ENCODE measurements at places on chromosomes 11 and 22.

GRCh38 chr11:1326435-1327063 lies 17.1 kb upstream of the TOLLIP start:
- no peak for DNase-seq

DNA sequence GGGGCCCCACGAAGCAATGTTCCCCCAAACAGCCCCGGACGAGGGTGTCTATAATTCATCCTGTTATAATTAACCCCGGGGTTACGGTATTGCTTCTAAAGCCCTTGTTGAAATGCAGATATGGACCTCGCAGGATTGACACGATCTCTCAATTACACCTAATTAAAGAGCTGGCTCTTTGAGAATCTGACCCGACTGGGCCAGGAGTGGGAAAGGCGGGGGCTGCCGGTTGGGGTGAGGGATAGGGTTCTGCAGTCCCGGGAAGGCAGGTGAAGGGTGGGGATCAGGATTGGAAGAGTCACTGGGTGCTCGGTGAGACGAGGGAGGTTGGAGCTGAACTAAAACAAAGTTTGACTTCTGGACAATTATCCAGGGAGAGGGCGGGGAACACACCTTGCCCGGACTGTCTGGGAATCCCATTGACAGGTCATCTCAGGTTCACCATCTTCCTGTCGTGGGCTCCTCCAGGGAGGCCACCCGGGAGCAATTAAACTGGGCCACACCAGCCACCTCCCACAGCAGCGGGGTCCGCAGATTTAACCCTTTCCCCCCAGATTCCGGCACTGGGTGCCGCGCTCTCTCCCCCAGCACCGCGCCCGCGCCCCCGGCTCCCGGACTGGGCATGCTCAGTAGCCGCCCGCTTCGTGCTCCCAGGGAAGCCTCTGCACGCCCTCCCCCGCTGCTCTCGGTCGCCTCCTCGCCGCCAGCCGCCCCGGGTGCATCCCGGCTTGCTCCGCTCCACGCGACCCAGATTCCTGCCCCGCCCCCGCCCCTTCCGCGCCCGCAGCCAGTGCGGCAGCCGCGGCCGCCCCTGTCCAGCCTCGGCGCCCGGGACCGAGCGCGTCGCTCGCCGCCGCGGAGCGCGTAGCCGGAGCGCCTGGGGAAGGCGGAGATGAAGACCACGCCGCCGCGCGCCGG lies at the start of gene ELMOD1:
Gene ELMOD1, plus strand, starts transcription at position 688 of the 918 bp plus-strand sequence. CDS start 27,043 bp downstream, outside the sequence.
- DNase-seq: peak; percentile 14

GRCh38 chr11:112608509-112608908 lies 347.8 kb upstream of the PLET1 start:
- DNase-seq: no peak

- no peak for DNase-seq
Measured at GRCh38 chr11:64875369-64876228, 2.8 kb downstream of the EHD1 start.

- DNase-seq: no peak
Measured at GRCh38 chr11:6321356-6321755, 1.1 kb upstream of the CAVIN3 start.

DNA sequence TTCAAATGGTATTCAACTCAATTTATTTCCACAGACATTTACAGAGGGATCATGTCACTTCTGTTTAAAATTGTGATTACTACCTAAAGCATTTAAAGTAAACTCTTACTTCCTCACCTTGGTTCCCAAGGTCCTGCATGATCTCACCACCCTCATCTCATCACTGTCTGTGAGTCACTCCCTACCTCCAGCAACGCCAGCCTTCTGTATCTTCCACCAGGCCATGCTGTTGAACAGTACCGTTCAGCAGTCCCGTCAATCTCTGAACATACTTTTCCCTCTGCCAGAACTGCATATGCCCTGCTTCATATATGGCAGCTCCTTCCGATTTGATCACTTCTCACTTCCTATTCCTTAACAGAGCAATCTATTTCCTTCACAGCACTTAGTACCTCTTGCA lies 2.0 kb downstream of the FBXO3 start:
- no peak for DNase-seq

All from stimulated activated CD4-positive, alpha-beta T cell treated with anti-CD3 and anti-CD28 coated beads, Interleukin-4, amount 100 ng/mL, for 24 hours (primary cell).